ENCODE measurements at places on chromosomes 16 and 17. TPM values are rescaled to one million over a fixed set of nuclear protein-coding genes. Genes with fewer than 3 reads are reported as not detected.
A peak's percentile ranks its signal among the peaks of the same experiment; 100 is the strongest.

The NPIPA3 gene
- total RNA-seq: 0.54 TPM

The CIBAR2 gene
- not detected for total RNA-seq

The MILR1 gene
- total RNA-seq: 52.5 TPM

The KRTAP1-1 gene
- not detected for total RNA-seq

DNA sequence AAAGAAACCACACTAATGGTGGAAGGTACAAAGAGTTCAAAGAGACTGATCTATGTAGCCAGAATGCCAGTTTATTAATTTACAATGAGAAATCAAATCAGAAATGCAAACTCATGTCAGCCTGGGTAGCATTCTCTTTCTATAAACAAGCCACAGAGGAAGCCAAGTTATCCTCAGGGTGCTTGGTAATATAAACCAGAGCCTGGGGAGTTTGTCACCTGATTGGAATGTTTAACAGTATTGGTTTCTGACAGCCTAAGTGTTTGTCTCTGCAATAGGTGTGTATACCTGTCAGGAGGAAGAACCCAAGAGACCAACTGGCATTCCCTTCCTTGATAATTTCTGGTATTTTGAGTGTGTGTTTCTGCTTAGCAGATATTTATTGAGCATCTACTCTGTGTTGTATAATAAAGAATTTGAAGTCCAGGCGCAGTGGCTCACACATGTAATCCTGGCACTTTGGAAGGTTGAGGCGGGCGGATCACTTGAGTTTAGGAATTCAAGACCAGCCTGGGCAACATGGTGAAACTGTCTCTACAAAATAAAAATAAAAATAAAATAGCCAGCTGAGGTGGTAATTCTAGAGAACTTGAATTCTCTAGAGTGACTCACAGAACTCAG is 3.1 kb upstream of the C17orf58 start:
- no peak for DNase-seq

DNA sequence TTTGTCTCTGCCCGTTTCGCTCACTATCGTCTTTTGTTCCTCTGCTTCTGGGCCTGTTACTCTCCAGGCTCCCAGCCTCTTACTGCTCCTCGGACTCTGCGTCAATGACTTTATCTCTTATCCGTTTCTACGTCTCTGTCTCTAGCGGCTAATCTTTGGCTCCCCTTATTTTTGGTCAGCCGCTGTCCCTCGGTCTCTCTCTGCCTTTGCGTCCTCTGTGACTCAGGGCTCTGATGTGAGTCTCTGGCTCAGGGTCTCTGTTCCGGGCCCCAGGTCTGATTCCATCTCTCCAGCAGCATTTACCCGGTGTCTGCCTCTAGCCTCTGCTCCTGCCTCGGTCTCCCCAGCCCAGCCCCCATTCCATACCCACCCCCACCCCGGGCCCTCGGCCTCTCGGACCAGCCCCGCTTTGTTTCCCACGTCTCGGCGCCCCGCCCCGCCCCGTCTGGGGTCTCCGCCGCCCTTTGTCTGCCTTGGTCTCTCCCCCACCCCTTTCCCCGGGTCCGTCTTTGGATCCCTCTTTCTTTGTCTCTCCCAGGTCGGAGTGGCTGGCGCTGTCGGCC is 547 bp upstream of the ZNF48 start:
- peak; percentile 64 for DNase-seq

GRCh38 chr17:56773124-56773523 is 60.6 kb downstream of the C17orf67 start:
- no peak for DNase-seq

- peak; percentile 80 for DNase-seq
These were observed 21.0 kb downstream of the VASN start for GRCh38 chr16:4392382-4393239.

GRCh38 chr16:29736112-29736511 is 9.7 kb downstream of the C16orf54 start:
- no peak for DNase-seq

DNA sequence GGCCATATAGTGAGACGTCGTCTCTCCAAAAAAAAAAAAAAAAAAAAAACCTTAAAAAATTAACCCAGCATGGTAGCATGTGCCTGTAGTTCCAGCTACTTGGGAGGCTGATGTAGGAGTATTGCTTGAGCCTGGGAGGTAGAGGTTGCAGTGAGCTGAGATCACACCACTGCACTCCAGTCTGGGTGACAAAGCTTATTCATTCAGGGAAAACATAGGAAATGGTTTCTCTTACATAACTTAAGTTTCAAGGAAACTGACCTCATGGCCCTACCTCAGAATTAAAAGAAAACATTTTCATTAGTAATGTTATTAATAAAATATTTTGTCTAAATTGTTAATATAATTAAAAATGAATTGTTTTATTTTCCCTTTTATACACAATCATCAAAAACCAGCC is 31.4 kb downstream of the COG1 start:
- no peak for DNase-seq

GRCh38 chr16:4327386-4328045 is 11.6 kb downstream of the GLIS2 start:
- no peak for DNase-seq

GRCh38 chr17:9549215-9549614 is 26.4 kb downstream of the STX8 start:
- DNase-seq: no peak

GRCh38 chr17:76601065-76601464 is 15.4 kb upstream of the ST6GALNAC2 start:
- no peak for DNase-seq

- DNase-seq: peak; percentile 56
These were observed 22.5 kb downstream of the EIF4A3 start for GRCh38 chr17:80124351-80124981.

DNA sequence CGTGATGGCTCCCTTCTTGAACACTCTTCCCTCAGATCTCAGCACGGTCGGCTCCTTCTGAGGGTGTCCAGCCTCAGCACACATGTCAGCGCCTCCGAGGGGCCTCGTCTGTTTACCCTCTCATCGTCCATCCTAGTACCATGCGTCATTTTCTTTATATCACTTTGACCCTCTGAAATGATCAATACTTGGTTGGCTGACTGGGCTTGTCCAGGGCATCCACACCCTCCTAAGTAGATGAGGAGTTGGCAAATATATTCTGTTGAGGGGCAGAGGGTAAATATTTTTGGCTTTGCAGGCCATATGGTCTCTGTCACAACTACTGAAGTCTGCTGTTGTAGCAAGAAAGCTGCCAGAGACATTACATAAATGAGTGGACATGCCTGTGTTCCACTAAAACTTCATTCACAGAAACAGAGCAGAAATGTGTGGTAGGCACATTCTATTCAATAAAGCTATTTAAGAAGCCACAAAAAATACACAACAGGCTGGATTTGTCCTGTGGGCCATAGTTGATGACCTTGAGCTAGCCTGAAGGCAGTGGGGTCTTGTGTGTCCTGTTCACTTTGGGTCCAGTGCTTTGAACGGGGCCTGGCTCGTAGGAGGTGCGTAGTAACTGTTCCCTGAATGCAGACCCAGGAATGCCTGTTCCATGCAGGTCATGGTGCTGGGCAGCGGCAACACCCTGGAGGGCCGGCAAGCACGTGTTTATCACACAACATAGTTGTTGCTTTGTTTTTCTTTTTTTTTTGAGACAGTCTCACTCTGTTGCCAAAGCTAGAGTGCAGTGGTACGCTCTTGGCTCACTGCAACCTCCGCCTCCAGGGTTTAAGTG is 185.8 kb downstream of the SNX29 start:
- DNase-seq: peak; percentile 56

DNA sequence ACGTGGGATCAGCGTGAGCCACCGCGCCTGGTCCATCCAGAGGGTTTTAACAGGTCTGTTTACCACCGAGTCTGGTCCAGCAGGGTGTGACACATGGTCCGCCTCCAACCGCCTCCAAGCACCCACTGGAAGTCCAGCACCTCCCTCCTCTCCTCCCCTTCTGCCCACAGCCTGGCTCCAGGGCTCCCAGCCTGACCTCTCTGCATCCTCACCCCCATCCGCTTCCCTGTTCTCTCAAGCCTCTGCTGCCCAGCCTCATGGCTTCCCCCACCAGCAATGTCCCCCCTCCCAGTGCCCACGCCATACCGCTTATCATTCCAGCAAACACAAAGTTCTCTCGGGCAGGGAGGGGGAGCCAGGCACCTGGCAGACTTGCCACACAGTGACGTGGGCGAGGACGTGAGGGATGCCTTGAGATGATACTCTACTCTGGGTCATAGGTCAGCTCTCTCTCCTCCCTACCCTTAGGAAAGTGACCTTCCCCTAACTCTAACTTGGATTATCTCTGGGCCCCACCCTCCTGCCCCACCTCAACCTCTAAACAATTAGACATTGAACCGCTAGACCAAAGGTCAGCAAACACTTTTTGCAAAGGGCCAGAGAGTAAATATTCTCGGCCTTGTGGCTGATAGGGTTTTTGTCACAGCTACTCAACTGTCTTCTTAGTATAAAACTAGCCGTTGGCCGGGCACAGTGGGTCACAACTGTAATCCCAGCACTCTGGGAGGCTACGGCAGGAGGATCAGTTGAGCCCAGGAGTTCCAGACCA is 23.1 kb downstream of the CDC42EP4 start:
- no peak for DNase-seq

DNA sequence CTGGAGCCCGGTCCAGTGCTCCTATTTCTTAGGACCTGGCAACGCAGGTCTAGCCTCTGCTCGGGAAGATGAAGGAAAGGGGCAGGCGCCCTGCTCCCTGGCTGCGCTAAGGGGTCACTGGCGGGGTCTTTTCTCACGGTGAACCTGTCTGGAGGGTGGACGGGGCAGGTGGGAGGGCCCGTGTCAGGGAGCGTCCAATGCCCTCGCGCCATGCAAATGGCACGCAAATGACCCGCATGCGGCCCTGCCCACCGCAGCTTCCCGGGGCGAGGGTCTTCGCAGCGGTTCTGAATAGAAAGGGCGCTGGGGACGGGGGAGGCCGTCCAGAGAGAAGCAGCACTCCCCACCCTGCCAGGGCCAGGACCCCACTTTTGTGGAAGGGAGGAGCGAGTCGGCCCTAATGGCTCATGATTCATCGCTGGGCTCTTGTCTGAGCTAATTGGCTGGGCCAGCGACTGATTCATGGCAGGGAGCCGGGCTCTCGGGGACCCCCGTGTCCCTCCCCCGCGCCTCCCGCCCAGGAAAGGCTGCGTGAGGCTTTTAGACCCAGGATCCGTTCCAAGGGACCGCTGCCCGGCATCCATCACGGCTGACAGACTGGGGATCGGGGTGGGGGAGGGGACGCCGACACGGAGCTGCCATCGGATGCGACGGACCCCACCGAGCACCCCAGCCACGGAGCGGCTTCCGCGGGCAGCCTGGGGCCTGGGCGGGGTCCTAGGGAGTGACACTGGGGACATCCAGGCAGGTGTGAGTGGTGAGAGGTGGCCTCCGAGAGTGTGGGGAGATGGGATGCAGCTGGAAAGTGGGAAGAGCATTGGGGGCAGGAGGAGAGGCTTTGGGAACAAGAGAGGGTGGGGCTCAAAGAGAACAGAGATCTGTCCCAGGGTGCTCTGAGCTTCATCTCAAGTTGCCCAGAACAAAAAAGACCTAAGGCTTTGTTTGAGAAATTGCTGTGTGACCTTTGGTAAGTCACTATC is 25.0 kb upstream of the NGFR start:
- no peak for DNase-seq

DNA sequence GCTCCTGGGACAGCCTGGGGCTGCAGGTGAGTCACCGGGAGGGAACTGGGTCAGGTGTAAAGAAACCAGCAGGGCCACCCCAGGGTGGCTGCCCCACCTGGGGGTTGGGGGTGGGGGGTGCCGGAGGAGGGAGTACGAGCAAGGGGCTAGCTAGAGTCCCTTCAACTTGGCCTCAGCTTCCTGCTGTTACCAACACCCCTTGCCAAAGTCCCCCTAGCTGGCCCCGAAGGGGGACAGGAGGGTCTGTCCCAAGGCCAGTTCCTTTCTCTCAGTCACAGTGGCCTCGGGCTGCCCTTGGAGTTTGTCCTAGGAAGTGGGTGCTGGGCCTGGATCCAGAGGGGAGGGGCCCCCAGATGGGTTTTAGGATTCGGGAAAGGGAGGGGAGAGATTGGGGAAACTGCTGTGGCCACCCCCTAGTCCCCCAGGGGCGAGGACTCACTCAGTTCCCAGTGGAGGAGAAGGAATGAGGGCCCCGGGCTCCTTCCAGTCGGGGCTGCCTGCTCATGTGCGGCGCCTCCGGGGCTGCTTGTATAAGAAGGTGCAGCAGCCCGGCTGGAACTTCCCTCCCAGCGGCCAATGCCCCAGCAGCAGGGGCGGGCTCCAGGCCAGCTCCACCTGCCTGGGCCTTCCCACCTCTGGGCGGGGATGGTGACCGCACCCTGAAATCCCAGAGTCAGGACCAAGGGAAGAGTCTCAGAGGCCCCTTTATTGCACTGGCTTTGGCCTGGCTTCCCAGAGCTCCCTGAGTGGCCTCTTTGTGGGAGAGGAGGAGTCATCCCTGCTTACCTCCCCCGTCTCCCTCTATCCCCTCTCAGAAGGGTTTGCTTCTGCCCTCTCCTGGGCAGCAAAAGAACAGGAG is 7.3 kb downstream of the ARHGAP27 start:
- DNase-seq: peak; percentile 35
